SK-N-SH (cell line): ENCODE measurements at places on chromosomes 7 and 10. TPM values are rescaled to one million over a fixed set of nuclear protein-coding genes. Genes with fewer than 3 reads are reported as not detected.

Gene LRRC18
- polyA plus RNA-seq, result not detected in 2 replicates

Gene TEX36
- not detected in 2 replicates for polyA plus RNA-seq

DNA sequence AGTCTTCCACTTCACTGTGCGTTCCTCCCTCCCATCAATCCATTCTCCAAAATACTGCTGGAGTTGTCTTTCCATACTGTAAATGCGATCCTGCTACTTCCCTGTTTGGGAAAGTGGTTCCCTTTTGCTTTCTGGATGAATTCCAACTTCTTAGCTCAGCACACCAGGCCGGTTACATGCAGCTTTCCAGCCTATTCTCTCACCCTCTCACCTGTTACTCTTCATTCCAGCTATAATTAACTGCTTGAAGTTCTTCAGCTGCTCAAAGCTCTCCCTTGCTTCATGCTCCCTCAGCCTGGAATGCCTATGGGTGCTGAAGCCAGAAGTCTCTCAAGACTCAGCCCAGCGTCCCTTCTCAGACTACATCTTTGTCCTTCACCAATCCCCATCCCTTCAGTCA lies 6.0 kb upstream of the ZNRF2 start:
- DNase-seq, result no peak

GRCh38 chr10:18313626-18314025 lies 173.4 kb downstream of the CACNB2 start:
- DNase-seq, result no peak

- DNase-seq, result no peak
Measured at GRCh38 chr10:8146650-8147049, 92.2 kb downstream of the GATA3 start.

GRCh38 chr10:6309816-6310215 lies 107.1 kb downstream of the PFKFB3 start:
- DNase-seq, result no peak

DNA sequence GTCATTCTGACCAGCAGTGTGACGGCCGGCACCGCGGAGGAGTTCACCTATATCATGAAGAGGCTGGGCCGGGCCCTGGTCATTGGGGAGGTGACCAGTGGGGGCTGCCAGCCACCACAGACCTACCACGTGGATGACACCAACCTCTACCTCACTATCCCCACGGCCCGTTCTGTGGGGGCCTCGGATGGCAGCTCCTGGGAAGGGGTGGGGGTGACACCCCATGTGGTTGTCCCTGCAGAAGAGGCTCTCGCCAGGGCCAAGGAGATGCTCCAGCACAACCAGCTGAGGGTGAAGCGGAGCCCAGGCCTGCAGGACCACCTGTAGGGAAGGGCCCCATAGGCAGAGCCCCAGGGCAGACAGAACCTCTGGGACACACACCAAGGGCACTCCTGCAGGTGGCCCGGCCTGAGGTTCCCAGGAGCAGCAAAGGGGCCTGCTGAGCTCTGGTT lies 9.0 kb downstream of the RBP3 start:
- no peak for DNase-seq

DNA sequence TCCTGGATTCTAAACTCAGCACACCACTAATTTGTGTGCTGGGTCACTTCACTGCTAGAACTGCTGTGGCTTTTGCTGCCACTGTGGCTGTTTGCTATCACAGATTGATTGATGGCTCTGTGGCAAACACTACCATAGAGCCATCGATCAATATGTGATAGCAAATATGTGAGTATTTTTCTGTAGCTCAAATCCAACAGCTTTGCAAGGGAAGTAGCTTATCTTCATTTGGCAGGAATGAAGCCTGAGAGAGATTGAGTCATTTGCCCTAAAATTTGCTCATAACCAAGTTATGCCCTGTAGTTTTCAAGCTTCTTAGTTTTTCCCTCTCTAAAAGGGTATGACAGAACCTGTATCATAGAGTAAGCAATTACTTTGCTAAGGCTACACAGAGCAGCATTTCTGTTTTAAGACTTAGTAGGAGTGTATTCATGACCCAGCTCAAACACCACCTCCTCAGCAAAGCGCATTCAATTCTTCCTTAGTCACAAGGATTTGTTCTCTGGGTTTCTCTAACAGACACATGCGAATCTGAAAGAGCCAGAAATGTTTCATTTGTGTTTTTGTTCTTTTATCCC lies 43.1 kb downstream of the MINPP1 start:
- DNase-seq, result no peak

DNA sequence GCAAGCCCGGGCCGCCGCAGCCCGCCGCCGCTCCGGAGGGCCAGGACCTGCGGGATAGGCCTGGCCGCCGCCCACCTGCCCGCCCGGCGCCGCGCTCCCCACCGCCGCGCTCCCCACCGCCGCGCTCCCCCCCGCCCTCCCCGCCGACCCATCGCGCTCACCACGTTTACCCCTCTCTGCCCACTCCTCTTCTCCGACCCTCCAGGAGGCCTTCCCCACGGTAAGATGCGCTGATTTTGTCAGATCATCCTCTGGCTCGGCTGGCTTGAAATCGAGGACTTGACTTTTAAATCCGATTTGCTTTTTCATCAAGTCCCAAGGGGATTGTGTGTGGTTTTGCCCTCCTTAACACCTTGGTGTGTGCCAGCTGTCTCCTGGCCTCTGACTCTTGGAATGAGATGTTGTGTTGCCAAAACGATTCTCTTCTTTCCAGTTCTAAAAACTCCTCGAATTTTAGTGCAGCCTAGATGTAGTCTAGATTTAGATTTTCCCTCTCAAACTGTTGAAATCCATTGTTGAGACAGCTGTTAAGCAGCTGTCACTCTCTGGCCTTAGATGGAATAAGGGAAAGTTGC lies 738 bp downstream of the POM121 start:
- DNase-seq, result peak; percentile 64

DNA sequence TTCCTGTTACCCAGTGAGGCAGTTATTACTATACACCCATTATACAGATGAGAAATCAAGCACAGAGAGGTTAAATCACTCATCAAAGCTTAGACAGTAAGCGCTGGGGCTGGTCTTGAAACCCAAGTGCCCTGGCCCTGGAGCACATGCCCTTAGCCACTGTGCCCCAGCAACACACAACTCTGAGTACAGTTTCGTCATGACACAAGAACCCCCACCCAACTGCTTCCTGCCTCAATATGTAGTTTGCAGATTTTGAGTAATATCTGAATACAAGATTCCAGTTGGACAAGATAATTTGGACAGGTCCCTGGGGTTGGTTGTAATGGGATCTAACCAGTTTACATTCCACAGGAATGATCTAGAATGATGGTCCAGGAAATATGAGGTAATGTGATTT lies 62.8 kb downstream of the SH3PXD2A start:
- no peak for DNase-seq

DNA sequence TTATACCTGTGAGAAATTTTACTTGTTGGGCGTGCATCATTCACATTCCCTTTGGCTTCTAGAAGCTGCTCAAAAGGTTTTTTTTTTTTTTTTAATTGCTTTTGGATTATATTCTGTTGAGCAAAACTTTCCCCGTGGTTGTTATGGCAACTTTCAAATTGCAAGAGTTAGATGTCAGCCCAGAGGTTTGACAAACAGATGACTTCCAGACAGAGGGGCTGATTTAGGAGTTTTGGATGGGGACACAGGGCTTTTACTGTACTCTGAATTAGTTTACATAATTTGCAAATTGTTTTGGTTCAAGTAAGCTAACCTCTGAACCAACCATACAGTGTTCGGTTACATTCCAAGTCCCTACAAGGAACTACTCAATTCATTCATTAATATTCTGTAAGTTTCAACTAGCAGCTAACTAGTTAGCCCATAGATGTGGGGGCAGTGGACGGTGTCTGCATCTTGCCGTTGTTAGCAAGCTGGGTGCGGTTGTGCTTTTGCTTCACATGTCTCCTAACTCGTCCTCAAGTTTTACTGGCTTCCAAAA lies 66.4 kb upstream of the JAZF1 start:
- no peak for DNase-seq

DNA sequence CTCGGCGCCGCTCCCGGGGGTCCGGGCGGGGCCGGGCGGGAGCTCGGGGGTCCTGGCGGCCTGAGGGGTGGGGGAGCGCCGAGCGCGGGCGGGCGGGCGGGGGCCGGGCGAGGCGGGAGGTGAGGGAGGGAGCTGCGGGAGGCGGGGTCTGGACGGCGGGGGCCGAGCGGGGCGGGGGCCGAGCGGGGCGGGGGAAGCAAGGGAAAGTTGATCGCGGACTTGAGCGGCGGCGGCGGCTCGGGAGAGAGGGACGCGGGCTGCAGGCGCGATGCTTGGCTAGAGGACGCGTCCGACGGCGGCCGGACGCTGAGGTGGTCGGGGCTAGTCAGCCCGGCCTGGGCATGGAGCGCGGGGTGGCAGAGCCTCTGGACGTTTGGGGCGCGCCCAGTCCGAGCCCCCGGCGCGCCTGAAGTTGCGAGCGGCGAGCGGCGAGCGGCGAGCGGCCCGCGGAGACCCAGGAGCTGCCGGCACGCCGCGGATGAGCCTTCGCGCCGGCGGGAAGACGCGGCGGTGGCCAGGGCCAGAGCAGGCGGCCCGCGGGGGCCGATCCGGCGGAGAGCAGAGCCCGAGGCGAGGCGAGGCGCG lies at the start of gene CDH23:
Gene CDH23 (plus strand): TSS at position 210 of the 585 bp plus-strand sequence. CDS start 42,912 bp downstream, outside the sequence.
- peak; percentile 88 for DNase-seq

GRCh38 chr10:68218786-68219185 lies 13.1 kb downstream of the ATOH7 start:
- no peak for DNase-seq

DNA sequence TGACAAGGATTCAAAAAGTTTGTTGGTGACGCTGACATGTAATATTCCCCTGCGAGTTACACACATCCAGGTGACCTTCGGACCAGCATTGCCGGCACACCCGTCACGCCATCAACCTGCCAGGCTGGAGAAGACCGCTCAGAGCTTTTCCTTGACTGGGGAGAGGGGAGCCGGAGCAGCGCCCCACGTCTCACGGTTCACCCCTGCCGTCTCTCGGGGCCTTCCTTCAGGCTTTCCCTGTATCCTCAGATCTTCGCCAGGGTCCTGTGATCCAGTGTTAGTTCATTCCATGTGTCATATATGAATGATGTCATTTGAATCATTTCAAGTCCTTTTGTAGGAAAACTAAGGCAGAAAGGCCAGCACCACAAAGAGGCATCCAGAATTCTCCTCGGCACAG lies 127.8 kb downstream of the MGMT start:
- DNase-seq, result no peak

GRCh38 chr7:131225619-131226513 lies 101.8 kb upstream of the MKLN1 start:
- DNase-seq, result no peak
